OCI-M1 (cell line): ENCODE measurements at places on chromosomes 3 and 15.

DNA sequence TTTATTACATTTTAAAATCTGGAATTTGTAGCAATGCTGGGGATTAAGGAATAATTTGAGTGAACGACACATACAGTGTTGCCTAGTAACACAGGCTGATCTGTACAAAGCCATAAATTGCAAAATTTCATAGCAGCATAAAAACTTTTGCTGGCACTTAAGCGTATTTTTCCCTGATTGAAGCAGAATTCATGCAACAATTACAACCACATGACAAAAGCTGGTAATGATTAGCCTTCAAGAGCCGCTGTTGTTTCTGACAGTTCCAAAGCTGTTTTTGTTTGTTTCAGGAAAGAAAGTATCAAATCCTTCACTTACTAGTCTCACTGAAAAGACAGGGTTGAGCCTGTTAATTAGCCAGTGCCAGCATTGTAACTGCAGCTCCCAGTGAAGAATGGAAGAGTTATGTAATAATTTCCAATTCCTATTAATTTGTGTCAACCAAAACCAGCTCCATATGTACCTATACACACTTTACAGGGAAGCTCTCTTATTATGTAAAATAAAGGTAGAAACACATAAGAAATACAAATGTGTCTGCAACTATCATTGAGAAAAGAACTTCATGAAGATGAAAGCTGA is 60.7 kb downstream of the AGTR1 start:
- DNase-seq, result no peak

- DNase-seq, result no peak
These were observed 567.8 kb downstream of the ZIC1 start for GRCh38 chr3:147977001-147977400.

DNA sequence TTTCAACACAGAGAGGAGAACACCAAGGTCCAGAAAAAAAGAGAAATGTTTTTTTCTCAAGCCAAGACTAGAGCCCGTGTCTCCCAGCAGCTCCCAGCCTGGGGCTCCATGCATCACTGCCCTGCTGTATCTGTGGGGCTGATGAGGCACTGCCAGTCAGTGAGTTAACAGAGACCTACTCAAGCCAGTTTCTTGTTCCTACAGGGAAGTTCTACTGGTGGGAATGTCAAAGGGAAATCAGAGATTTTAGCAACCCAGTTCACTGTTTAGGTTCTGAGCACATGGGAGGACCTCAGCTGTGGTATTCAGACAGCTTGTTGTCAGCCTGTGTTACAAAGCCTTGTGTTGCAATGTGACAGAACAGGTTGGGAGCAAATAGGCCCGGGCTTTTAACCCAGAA is 234.3 kb downstream of the TLE3 start:
- no peak for DNase-seq

- DNase-seq, result no peak
These were observed 25.6 kb downstream of the LYSMD4 start for GRCh38 chr15:99707473-99708270.

- no peak for DNase-seq
These were observed 92.6 kb upstream of the CHL1 start for GRCh38 chr3:103991-104390.

DNA sequence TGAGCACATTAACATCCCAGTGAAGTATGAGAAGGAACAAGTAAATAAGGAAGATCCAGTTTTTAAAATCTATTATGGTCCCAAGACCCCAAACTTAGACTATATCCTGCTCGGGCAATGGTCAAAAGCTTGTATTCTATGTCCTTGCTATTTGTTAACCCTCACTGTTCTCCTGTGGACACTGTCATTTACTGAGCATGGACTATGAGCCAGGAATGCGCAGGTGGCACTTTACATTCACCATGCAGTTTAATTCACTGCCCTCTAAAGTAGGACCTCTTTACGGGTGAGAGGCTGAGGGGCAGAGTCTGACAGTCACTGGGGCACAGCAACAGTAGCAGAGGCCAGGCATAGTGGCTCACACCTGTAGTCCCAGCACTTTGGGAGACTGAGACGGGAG is 28.6 kb downstream of the SPATA12 start:
- DNase-seq, result no peak
